Activated naive CD4-positive, alpha-beta T cell treated with anti-CD3 and anti-CD28 coated beads, Interleukin-2, amount 50 U/mL, for 16 hours (primary cell): ENCODE measurements at places on chromosomes 5 and 9.
A peak's percentile ranks its signal among the peaks of the same experiment; 100 is the strongest.

- no peak for DNase-seq
Measured at GRCh38 chr5:92460505-92460904, 1077.4 kb upstream of the ARRDC3 start.

- DNase-seq: no peak
Measured at GRCh38 chr5:31937226-31937625, 236.9 kb downstream of the GOLPH3 start.

GRCh38 chr5:157972579-157972978 is 113.6 kb upstream of the CLINT1 start:
- no peak for DNase-seq

DNA sequence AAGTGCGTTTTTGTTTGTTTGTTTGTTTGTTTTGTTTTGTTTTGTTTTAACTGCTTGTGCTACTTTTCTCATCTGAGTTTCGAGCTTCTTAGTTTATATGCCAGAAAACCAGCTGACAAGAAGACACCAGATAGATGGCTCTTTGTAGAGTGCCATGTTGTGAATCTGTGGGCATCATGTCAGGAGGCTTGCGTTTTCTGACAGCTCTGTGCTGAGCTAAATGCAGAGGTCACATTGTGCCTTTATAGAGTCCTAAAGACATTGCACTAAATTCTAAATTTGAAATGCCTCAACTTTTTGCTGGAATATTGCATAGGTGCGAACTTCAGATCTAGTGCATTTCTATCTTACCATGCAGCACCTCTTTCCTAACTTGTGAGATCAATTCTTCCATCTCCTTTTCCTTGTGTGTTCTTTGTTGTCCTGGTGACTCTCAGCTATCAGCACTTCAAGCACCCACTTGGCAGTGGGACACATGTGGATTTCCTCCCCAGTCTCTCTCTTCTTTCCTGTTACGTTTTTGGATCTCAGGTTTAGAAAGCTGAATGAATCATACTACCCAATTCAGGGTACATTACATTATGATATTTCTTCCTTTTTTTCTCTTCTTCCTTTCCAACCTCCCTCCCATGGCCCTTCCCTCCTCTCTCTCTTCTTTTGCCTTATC is 379.0 kb upstream of the RPS23 start:
- no peak for DNase-seq

DNA sequence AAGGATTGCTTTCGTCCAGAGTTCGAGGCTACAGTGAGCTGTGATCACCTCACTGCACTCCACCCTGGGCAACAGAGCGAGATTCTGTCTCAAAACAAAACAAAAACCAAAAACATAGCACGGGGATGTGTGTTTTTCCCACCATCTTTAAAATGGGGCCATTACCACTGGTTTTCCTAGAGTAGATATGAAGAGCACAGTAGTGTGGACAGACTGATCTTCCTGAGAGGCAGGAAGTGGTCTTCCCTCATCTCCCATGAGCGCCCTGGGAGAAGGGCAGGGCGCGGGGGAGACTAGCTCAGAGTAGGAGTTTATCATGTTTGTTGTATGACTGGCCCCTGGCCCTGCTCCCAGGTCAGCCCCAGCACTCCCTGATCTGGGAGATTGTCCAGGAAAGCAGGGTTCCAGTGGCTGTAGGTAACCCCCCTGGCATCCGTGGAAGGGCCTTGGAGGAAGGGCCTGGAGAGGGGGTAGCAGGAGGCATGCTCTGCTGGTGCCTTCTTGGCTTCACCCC is 2.3 kb downstream of the SUSD3 start:
- DNase-seq: no peak

DNA sequence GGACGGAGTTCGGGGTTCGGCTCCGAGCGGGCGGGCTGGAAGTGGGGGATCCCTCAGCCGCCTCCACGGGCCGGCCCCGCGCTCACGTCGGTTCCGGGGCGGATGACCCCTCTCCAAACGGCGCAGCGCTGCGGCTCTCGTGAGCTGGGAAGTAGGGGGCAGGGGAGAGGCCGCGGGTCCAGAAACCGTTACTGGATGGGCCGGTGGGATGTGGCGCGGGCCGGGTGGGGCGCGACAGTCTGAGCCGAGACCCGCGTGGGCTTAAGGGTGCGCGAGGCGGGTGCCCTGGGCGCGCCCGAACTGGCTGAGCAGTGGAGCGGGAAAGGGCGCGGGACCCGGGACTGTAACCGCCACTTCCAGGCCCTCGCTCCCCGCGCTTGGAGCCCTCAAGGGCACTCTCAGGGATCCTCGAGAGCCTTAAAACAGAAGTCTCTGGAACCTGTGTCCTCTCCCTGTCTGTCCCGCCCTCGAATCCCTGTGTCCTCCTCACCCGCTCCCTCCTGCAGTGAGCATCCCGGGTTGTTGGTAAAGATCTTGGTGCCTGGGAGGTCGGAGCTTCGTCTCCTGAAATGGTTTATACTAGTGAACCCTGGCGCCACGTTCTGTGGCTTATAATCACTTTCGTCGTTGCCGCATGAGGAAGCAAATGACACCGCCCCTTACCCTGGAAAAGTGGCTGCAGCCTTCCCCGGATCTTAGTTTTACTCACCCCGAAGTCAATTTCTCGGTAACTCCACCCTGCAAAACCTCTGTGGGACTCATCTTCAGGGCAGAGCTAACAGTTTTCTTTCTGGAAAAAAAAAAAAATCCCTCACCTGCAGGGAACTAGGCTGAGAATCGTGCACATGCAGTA is 571 bp upstream of the MARCHF11 start:
- no peak for DNase-seq

DNA sequence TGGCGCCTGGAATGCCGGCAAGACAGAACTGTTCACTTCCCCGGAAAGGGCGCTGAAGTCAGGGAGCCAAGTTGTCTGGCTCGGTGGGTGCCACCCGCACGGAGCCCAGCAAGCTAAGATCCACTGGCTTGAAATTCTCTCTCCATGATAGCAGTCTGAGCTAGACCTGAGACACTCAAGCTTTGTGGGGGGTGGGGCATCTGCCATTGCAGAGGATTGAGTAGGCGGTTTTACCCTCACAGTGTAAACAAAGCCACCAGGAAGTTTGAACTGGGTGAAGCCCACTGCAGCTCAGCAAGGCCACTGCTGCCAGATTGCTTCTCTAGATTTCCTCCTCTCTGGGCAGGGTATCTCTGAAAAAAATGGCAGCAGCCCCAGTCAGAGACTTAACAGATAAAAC is 277.4 kb downstream of the SLCO4C1 start:
- no peak for DNase-seq

- DNase-seq: peak; percentile 41
Measured at GRCh38 chr9:97501177-97501971, at the start of gene TMOD1. TMOD1 (plus strand) TSS chr9:97501666; CDS start chr9:97524189, 22,523 bp downstream.

DNA sequence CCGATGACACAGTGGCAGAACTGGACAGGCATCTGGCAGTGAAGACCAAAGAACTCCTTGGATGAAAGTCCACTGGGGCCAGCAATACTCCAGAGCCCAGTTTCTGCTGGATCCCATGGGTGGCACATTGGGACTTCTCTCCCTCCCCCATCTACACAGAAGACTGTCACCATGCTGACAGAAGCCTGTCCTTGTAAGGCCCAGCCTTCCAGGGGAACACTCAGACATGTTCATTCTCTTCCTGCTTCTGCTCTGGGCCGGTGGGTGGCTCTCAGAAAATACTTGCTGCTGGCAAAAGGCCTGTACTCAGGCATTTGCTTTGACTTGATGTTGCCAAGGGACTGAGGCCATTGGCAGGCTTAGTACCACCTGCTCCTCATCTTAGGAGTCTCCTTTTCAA is 48.3 kb upstream of the PTGS1 start:
- no peak for DNase-seq

DNA sequence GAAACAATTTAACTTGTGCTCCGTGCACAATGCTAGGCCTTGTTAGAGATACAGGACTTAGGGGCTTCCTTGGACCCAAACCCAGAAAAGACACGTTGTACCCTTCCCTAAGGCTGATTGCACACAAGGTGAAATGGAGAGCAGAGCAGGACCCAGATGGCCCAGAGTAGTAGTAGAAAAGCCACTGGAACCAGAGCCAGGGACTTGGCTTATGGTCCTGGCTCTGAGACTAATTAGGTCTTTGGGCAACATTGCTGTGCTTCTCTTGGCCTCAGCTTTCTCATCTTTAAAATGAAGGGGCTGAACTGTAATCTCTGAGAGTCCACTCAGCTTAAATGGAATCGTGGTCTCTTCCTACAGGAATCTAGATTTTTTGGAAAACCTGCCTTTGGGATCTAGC is 42.3 kb downstream of the EBF1 start:
- DNase-seq: no peak

- DNase-seq: no peak
Measured at GRCh38 chr9:81430727-81431126, 258.6 kb downstream of the TLE1 start.

- no peak for DNase-seq
Measured at GRCh38 chr5:150066901-150067396, 19.4 kb downstream of the CSF1R start.

DNA sequence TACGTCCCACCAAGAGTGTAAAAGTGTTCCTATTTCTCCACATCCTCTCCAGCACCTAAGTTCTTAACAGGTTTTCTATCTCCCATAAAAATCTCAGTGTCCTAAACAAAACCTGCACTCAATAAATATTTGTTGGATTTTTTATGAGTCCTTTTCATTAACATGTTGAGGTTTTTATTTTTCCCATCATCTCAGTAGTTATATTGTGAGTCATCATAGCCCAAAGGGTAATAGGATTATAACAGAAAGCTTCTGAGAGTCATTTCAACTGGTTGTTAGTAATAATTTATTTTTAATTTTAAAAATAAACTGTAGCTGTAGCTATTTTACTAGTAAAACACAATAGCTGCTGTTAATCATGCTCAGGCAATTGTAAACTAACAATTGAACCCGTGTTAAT is 331.6 kb upstream of the SLC30A5 start:
- no peak for DNase-seq

GRCh38 chr5:146055432-146055831 is 49.9 kb downstream of the PLAC8L1 start:
- DNase-seq: no peak

DNA sequence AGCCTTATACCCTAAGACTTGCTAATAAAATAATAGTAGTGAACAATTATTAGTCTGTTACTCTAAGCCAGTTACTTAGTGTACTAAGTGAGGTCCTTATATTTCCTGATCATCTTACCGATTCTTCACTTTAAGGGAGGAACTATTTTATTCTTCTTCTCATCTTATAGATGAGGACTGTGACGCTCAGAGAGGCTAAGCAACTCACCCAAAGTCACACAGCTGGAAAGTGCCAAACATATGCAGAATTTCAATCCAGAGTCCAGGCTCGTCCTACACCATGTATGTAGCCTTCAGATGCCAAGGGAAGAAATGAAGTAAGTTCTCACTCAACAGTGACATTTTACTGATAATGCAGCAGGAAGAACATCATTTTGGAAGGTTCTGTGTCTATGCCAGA is 34.4 kb upstream of the ARAP3 start:
- no peak for DNase-seq

DNA sequence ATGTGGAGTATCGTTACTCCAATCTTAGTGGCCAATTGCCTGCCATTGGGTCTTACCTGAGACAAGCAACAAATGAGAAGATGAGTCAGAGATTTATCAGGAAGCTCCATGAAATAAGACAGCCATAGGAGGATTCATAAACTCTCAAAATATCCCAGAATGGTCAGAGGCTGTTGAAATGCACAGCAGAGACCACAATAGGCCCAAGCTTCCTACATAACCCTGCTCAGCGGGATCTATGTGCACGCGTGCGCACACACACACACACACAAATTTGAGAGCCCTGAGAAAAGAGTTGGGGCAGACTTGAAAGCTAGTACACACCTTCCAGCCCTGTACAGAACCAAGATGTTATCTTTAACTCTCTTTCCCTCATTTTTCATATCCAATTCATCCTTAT is 9.8 kb downstream of the UIMC1 start:
- no peak for DNase-seq
